CD4-positive, alpha-beta T cell treated with Interleukin-17A for 1 hour (primary cell): ENCODE measurements at places on chromosomes 4 and X.

DNA sequence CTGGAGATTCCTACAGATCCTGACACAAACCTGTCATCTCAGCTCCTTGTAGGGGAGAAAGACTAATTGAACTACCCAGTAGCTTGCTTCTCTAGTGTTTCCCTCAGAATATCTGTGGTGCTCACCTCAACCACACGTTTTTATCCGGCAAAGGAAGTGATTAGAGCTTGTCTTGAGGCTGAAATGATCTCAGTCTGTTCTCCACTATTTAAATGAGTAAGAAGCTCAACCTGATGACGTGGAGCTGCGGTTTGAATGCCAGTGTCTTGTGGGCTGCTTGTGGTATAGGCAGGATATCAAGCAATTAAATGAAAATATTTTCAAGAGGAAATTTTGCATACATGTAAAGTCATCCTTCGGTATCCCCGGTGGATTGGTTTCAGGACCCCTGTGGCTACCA is 270.2 kb downstream of the TLL1 start:
- DNase-seq: peak; percentile 25

GRCh38 chrX:2497961-2498780 is 2.6 kb downstream of the DHRSX start:
- no peak for DNase-seq

GRCh38 chrX:71533516-71533850 is 579 bp downstream of the OGT start:
- DNase-seq: no peak

GRCh38 chr4:40681600-40681999 is 51.9 kb upstream of the RBM47 start:
- DNase-seq: no peak

DNA sequence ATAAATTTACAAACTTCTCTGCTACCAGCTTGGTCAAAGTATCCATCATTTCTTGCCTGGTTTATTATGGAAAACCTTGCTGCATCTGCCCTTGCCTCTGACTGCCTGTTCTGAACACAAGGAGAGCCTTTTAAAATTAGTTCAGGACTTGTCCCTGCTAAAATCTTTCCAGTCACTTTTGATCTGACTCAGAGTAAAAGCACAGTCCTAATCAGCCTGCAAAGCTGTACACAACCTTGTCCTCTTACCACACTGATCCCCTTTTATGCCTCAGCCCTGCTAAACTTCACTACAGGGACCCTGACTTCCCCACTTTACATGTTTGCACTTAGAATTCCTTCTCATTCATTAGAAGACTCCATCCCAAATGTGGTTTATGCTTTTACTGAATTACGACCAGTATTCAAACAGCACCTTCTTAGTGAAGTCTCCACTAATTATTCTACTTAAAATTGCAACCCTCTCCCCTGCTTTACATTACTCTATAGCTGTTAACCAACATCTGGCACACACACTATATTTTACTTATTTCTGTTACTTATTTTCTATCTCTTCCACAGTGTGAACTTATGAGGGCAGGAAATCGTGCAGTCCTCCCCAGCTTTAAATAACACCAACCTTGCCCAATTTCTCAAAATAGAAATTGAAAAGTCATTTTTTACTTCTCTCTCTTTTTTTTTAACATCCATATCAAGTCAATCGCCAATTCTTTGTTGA is 6.3 kb downstream of the GABRA4 start:
- no peak for DNase-seq

- peak; percentile 28 for DNase-seq
Measured at GRCh38 chrX:9318213-9318612, 146.6 kb upstream of the TBL1X start.

DNA sequence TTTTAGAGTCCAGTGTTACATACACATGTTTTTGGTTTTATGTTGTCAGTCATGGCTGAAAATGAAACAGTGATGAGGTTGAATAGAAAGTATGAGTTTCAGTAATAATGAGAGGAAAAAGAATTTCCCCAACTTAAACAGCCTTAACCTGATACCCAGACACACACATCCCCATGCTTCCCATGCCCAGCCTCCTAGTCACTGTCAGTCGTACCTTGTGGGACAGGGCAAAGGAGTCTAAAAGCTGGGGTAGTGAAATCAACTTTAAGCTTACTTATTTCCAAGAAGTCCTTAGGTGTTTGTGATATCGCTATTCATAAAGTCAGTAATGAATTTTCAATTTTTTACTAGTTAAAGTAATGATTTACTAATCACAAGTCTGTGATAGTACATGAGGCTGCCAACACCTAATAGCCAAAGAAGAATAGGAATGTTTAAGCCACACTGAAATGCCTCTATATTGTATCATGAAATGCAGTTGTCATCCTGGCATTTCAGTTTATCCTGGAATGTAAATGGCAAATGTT is 24.3 kb upstream of the GPR34 start:
- DNase-seq: no peak

DNA sequence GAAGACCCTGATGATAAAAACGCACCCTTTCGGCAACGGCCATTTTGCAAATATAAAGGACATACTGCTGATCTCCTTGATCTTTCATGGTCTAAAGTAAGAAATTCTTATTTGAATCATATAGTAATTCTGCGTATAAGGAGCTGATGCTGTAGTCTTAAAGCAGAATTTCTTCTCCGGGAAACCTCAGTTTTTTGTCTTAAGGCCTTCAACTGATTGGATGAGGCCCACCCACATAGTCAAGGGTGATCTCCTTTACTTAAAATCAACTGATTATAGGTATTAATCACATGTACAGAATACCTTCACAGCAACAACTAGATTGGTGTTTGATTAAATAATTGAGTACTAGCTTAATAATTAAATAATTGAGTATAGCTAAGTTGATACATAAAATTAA is 62.8 kb upstream of the DOCK11 start:
- no peak for DNase-seq

GRCh38 chrX:142076633-142077032 is 128.5 kb downstream of the MAGEC2 start:
- no peak for DNase-seq

DNA sequence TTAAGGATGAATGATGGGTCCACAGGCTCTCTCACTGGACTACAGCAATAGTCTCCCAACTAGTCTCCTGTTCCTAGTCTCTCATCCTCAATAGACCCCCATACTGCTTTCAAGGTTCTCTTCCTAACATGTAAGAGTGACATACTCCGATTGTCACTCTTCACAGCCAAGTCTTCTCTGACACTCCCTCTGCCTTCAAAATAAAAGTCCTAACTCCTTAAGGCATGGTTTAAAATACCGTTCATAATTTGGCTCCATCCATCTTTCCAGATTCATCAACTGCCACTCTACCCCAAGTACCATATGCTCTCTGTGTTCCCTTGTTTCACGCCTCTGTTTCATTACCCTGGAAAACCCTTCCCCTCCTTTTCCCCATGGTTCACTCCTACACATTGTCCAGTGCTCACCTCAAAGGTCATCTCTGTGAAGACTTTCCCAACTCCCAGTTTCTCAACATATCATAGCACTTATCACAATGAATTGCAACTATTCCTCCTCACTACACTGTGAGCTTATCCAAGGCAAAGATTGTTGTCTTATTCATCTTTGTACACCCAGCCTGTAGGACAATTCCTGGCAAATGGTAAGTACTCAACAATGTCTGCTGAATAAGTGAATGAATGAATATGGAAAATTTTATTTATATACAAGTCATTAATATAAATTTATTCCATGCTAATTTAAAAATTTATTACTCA is 26.0 kb downstream of the SMARCA1 start:
- no peak for DNase-seq

- no peak for DNase-seq
Measured at GRCh38 chr4:127131527-127131926, 501.2 kb upstream of the INTU start.

- DNase-seq: no peak
Measured at GRCh38 chrX:95754411-95754810, 930.2 kb upstream of the DIAPH2 start.

DNA sequence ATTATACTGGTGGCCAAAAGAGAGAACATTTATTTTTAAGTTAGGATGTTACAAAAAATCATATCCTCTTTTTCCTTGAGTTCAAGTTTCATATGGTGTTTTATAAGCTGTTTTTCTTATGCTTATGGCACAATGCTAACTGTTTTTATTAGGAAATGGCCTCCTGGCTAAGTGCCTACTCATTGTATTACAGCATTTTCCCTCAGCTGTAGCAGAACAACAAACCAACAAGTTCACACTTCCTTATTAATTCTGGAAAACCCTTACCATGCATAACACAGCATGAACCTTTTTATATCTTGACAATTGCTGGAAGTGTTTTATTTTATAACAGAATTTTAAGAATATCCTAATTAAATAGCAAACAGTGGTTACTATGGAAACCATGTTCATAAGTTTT is 165.8 kb downstream of the GASK1B start:
- peak; percentile 1 for DNase-seq

DNA sequence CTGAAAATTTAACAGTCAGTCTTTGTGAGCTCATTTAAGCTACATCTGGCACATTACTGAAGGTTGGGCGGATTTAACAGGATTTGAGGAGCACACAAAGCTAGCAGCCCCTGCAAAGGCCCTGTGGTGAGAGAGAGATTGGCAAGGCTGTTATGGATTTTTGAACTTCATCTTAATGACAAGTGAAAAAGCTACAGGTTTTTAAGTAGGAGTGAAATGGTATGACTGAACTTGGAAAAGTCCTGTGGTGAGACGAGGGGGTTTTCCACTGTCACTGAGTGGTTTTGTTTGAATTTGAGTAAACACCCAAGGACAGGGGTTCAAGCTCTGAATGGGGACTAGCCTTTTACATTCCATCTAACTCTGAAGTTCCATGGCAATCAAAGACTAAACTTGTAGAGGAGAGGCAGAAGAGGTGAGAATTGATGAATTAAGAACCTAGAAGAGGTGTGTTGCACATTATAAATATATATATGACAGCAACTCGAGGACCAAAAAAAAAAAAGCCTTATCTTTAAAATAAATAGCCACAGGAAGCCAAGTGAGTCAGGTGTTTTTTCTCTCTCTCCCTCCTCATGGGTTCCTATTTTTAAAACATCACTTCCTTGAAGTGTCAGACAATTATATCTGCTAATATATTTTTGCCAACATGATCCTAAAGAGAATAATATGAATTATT is 47.8 kb upstream of the CLNK start:
- DNase-seq: no peak

DNA sequence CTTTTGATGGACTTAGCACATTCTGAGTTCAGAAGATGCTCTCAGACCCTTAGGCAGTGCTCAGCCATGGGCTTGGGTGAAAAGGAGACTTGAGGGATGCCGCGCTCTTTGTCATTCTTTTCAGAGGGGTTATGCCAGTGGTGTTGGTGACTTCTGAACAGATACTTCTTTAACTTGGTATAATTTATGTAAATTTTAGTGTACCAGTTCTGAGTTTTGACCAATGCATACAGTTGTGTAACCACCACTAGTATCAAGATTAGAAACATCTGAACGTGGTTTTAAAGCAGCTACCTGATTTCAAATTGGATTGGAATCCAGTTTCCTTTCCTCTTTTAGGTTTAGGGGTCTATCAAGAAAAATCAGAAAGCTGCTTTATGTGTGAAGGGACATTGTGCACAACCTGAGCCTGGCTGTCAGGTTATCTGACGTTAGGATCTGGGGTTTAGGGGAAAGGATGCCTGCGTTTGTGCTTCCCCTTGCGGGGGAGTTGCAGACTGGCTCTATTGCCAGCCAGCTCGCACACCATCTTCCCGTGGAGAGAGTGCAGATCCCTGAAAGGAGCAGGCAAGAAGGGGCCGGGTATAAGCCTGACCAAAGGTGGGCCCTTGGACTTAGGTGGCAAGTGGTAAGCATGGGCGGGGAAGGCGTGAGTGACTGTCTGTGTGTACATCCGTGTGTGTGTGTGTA is 19.0 kb downstream of the SMS start:
- DNase-seq: no peak

- no peak for DNase-seq
Measured at GRCh38 chrX:78532363-78532762, 126.8 kb downstream of the RTL3 start.

DNA sequence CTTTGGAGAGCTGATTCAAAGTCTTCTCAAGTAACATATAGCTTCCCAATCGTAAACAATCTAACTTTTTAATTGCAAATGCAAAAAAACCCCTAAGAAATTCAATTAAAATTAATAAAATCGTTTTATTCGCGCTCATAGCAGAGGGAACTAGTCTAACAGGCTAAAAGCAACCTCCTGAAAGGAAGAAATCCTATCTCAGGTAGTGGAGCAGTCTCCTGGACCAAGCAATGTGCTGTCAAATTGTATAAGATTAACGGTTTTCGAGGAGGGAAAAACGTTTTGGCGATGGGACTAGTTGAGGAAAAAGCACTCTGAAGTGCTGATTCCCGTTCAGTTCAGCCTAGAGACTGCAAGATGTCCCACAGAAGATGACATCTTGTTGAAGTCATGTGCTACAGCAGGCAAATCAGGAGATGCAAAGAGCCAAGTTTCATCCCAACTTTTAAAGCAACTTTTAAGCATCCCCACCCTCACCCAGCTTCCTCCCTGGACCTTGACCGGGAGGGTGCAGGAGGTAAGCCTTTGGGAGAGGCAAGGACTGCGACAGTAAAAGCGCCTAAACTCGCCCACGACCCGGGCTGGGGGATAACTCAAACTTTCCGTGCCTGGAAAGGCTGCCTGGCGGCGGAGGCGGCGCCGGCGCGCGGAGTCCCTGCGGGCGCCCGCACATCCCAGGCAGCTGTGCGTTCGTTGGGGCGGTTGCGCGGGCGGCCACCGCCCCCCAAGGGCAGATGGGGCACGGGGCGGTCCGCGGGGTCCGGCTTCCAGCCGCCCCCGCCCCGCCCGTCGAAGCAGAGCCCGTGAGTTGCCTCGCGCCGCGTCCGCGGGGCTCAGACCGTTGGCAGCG is 784 bp downstream of the MAP7D3 start:
- DNase-seq: peak; percentile 14

DNA sequence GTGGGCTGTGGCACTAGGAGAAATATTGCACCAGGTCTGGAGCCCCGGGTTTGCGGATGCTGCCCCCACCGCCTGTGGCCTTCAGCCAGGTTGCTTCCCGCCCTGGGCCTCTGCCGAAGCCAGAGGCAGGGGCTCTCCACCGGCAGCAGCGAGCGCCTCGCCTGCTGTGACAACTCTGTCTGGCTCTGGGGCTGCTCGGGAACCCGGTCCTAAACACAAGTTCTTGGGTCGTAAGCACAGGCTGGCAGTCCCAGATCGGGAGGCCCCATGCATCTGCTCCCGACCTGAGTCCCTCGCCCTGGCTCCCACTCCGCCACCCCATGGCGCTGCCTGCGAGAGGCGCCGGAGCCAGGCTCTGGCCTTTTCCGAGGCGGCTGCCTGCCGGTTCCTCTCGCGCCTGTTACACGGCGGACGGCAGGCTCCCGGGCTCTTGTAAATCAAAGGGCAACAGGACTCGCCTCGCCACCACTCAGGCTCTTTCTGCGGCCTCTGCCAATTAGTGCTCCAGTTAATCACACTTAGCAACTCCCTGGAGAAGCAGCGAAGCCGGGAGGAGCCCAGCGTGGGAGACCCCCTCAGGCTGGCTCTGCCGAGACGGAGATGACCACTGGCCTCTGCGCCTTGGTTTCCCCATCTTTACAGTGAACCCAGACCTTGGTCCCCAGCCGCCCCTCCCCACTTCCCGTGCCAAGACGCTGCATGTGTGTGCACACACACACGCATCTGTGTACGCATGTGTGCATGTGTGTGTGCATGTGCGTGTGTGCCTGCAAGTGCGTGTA is 109.2 kb downstream of the DCTD start:
- no peak for DNase-seq
